ENCODE measurements at places on chromosomes 6 and 20.

DNA sequence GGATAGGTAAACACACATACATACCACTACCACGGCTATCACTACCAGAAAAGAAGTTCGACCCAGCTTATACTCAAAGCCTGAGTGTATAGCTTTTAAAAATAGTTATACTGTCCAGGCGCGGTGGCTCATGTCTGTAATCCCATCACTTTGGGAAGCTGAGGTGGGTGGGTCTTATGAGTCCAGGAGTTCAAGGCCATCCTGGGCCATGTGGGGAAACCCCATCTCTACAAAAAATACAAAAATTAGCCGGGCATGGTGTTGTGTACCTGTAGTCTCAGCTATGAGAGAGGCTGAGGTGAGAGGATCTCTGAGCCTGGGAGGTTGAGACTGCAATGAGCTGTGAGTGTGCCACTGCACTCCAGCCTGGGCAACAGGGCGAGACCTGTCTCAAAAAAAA is 32.9 kb downstream of the NKX2-4 start:
- DNase-seq, result no peak

GRCh38 chr20:14948416-14948815 is 611.0 kb upstream of the FLRT3 start:
- DNase-seq, result no peak

DNA sequence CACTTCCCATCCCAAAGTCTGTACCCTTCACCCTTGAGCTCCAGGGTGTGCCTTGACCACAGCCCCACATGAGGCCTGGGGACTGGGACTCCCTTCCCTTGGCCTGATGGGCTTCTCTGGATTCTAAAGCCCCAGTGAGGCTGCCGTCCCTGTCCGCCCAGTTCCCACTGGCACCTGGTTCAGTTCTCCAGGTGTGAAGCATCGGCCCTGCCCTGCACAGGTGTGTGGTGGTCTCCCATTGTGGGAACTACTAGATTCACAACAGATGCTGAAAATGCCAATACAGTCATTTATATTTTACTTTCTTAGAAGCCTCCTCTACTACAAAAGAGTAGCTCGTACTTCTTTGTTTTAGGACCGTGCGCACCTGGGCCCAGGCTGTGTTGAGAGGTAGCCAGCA is 72.8 kb downstream of the TTLL2 start:
- DNase-seq, result no peak

- DNase-seq, result no peak
These were observed 322.2 kb downstream of the SOX4 start for GRCh38 chr6:21915707-21916260.

GRCh38 chr6:137588472-137588871 is 94.3 kb upstream of the OLIG3 start:
- DNase-seq, result no peak

DNA sequence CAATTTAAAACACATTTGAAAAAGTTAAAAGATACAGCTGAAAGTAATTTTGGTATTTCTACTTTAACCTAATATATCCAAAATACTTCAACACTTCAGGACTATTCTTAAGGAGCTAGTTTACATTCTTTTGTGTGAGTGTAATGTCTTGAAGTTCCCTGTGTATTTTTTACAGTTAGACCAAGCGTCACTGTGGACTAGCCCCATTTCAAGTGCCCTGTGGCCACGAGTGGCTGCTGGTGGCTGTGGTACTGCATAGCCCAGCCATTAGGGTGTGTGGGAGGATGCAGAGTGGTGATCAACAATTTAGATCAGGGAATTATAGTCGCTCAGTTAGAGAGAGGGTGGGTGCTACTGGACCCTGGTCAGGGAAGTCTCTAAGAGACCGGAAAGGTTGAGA is 869 bp upstream of the CST5 start:
- no peak for DNase-seq

- DNase-seq, result no peak
These were observed 2.3 kb downstream of the ZBTB2 start for GRCh38 chr6:151388997-151389617.

DNA sequence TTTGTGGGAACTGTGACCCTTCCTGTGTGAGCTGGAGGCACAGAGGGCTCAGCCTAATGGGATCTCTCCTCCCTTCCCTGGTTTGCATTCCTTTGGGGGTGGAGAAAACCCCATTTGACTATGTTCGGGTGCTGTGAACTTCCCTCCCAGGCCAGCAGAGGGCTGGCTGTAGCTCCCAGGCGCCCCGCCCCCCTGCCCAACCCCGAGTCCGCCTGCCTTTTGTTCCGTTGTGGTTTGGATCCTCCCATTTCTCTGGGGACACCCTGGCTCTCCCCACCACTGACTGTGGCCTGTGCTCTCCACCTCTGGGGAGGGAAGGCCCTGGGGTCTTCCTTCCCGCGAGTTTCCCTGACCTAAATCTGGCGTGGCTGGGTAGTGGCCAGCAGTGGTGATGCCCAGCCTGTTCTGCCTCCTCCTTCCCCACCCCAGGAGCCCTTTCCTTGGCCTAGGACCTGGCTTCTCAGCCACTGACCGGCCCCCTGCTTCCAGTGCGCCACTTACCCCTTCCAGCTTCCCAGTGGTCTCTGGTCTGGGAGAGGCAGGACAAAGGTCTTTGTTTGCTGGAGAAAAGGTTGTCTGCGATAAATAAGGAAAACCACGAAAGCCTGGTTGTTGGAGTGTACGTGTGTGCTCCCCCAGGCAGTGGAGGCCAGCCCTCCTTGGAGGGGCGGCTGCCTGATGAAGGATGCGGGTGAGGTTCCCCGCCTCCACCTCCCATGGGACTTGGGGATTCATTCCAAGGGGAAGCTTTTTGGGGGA is 4.9 kb downstream of the VEGFA start:
- DNase-seq, result peak; percentile 42

DNA sequence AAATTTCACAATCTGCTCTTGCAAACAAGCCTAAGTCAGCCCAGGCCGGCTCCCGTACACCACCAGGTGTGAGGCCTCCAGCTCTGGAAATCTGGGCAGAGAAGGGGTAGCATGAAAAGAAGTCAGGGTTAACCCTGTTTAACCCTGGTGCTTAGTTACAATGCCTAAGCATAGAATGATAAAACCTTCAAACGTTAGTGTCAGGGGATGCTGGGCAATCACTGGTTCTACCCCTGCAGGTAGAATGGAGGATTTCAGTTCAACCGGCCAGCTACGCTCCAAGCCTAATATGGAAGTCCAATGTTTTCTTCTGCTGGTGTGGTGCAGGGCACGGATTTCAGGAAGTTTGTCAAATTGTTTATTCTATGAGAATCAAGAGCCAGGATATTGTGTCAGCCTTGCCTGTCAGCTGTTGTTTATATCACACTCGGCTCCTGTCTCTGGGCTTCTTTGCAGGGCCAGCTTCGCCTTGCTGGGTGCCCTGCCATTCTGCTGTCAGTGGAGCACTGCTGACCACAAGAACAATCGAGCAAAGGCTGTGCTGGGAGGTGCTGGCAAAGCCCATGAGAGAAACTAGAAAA is 20.2 kb upstream of the CD93 start:
- DNase-seq, result no peak

GRCh38 chr6:47098570-47098993 is 56.5 kb upstream of the ADGRF1 start:
- DNase-seq, result no peak

- no peak for DNase-seq
These were observed 400.0 kb downstream of the CD83 start for GRCh38 chr6:14517516-14518105.

GRCh38 chr6:75108333-75108974 is 97.4 kb downstream of the COL12A1 start:
- no peak for DNase-seq

DNA sequence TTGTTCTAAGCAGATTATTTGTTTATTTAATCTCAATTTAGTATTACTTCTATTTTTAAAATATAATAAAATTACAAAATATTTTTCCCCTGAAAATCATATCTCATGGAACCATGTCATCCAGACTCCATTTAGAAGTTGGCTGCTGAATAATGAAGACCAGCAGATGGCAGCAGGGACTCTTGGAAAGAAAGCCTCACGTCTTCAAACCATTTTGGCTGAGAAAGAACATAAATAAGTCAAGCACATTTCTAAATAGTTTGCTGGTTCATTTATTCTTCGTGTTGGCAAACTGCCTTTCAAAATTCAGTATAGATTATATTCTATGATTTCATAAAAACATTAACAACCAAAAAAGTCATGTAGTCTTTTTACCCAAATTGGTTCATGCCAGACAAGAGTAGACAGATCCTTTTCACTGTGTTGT is 71.7 kb downstream of the RCAN2 start:
- no peak for DNase-seq

DNA sequence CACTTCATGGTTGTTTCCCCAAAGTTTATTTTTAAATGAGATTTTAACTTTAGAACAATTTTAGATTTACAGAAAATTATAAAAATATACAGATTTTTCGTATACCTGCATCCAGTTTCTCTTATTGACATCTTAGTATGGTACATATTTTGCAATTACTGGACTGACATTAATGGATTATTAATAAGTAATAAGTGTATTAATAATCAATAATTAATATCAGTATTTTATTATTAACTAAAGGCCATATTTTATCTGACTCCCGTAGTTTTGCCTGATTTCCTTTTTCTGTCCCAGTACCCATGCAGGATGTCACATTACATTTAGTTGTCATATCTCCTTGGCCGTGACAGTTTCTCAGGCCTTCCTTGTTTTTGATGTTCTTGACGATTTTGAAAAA is 307.0 kb downstream of the C6orf118 start:
- DNase-seq, result no peak

DNA sequence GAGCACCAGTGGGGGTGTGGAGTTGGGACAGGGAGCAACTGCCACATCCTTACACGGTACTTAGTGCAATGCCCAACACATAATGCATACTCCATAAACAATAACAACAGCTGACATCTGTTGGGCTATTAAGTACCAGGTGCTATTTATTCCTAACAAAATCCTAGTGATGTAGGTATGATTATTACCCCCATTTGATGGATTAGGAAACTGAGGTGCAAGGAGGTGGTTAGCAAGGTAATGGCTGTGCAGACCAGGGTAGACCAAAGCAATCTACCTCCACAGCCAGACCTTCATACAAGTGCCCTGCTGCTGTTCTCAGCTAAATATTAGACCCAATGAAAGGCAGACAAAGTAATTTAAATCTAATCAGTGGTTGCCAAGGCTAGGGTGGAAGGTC is 36.8 kb downstream of the SLC13A3 start:
- no peak for DNase-seq

DNA sequence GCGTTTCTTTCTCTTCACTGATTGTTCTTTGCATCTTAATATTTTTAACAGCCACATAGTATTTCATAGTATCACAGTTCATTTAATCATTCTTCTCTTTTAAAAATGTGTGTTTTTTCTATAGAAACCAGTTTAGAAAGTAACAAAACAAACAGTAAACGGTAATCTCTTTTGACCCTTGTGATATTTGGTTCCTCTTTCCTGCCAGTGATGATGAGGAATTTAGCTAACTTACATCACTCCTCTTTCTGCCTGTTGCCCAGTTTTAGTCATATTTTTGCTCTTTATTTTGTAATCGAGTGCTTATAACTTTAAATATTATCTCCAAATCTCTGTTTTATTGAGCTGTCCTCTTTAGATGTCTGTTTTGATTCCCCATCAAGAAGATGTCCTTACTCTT is 38.1 kb upstream of the ZBTB24 start:
- DNase-seq, result no peak

- no peak for DNase-seq
These were observed 3.6 kb downstream of the C6orf52 start for GRCh38 chr6:10690651-10691445.

DNA sequence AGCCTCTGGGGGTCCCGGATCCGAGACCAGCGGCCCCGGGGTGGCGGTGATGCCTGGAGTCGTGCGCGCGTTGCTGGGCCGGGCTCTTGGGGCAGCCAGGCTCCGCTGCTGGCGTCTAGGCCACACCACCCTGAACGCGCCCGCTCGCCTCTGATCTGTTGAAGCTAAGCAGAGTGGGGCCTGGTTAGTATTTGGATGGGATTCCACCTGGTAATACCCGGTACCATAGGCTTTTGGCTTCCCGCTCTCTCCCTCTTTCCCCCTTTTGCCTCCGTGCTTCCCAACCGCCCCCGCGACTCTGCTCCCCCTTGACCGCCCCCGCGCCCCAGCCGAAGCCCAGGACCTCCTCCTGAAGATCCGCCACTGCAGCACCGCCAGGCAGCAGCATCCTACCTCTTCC is 1383.5 kb upstream of the DEFB115 start:
- DNase-seq, result no peak

- DNase-seq, result no peak
These were observed 96.9 kb upstream of the SLC24A3 start for GRCh38 chr20:19115581-19115980.

DNA sequence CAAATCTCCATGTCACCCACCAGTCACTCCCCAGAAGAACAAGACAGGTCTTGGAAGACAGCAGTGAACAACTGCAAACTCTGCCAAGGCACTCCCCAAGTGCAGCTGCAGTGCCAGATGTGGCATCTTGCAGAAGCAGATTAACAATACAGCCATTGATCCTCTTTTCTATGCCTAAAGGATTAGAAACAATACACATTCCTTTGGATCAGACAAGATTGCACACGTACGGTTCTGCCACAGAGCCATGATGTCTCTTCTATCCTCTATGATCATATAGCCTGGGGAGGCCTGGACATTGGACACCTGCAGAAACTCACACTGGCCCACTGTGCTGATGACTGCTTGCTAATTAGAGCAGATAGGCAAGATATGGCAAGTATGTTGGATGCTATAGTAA is 155.9 kb downstream of the MYLK4 start:
- DNase-seq, result no peak

- DNase-seq, result no peak
These were observed 24.9 kb downstream of the UBE2V1 start for GRCh38 chr20:50088022-50088421.

- no peak for DNase-seq
These were observed 157.7 kb upstream of the AKAP12 start for GRCh38 chr6:151082079-151082478.

DNA sequence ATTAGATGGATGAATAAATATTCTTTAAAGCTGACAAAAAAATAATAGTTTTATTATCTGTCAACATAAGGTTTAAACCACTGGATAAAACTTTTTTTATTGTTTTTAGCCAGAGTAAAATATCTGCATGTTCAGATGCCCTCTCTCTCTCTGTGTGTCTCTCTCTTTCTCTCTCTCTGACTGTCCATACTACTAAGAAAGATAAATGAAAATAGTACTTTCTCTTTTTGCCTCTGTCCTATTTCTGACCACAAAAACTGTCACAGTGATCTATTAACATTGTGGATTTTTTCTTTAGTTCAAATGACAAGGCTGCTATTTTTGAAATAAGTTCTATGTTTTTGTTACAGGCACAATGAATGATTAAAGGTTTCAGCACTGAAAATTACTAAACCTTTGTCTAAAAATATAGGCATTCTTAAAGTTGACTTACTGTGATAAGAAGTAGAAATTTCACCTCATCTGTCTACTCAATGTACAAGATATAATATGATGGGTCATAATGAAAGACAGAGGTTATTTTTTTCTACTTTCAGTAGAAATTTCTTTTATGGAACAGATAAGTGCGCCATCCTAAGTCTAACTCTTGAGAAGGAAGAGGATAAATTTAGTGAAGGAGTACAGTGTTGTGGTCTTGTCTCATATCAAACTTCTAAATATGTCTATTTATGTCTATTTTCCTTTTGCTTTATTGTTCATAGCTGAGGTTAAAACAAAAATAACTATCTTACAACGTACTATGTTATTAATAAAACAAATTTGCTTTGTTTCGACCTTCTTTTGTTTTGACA is 341.9 kb upstream of the EYS start:
- no peak for DNase-seq

Data from stimulated activated CD4-positive, alpha-beta T cell treated with anti-CD3 and anti-CD28 coated beads, TNF-alpha, amount 100 ng/mL, for 4 hours (primary cell).